AG09309 (cell line): ENCODE measurements at places on chromosomes 4 and X.
A peak's percentile ranks its signal among the peaks of the same experiment; 100 is the strongest.

GRCh38 chr4:128220286-128221235, 67.1 kb downstream of the PGRMC2 start:
- peak; percentile 37 for DNase-seq

- DNase-seq = no peak
These were observed 14.2 kb downstream of the ZNF518B start for GRCh38 chr4:10442976-10443375.

DNA sequence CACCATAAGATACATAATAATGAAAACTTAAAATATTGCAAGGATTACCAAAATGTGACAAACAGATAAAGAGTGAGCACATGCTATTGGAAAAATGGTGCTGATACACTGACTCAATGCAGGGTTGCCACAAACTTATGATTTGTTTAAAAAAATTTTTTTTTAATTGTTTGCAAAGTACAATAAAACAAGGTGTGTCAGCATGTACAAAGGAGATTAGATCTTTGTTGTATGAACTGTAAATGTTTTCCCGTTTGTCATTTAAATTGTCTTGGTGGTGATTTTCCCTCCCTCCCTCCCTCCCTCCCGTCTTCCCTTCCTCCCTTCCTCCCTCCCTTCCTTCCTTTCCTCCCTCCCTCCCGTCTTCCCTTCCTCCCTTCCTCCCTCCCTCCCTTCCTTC, 31.4 kb downstream of the ANXA5 start:
- no peak for DNase-seq

GRCh38 chr4:4559596-4559995, 17.7 kb upstream of the STX18 start:
- no peak for DNase-seq

- no peak for DNase-seq
These were observed 408.7 kb upstream of the ZFP42 start for GRCh38 chr4:187586892-187587291.

DNA sequence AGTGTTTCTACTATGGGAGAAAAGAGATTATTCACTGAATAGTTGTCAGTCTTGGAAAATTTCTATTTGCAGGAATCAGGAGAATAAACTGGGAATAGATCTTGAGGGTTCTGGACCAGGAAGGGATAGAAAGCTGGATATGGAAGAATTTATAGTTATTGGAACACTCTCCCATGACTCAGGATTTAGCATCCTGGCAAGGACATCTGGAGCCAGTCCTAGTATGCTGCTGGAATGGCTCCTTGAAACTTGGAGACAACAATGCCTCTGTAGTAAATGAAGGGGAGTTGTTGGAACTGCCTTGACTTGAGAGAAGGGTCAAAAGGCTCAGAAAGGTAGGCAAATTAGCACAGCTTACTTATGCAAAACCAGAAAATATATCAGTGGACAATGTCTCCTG, 23.5 kb upstream of the THOC2 start:
- no peak for DNase-seq

GRCh38 chrX:20224814-20225487, 41.8 kb downstream of the RPS6KA3 start:
- no peak for DNase-seq

- DNase-seq = no peak
These were observed 17.6 kb downstream of the ADRA2C start for GRCh38 chr4:3783693-3784306.

- DNase-seq = no peak
These were observed 2394.2 kb upstream of the AGA start for GRCh38 chr4:179836179-179837075.

DNA sequence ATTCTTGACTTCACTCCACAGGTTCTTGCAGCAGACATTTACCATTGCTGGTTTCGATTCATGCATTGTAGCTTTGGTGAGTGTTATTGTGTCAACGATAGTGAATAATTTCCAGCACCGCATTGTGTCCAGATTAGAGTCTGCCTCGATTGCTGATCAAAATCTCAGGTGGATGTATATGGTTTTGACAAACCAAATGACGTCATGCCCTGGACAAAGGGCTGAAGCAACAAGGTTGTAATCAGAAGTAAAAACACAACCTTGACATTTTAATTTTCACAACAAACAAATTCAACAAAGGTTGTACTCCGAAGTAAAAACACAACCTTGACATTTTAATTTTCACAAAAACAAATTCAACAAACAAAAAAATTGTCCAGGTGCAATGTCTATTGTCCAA, 81.1 kb upstream of the WWC2 start:
- DNase-seq = no peak

DNA sequence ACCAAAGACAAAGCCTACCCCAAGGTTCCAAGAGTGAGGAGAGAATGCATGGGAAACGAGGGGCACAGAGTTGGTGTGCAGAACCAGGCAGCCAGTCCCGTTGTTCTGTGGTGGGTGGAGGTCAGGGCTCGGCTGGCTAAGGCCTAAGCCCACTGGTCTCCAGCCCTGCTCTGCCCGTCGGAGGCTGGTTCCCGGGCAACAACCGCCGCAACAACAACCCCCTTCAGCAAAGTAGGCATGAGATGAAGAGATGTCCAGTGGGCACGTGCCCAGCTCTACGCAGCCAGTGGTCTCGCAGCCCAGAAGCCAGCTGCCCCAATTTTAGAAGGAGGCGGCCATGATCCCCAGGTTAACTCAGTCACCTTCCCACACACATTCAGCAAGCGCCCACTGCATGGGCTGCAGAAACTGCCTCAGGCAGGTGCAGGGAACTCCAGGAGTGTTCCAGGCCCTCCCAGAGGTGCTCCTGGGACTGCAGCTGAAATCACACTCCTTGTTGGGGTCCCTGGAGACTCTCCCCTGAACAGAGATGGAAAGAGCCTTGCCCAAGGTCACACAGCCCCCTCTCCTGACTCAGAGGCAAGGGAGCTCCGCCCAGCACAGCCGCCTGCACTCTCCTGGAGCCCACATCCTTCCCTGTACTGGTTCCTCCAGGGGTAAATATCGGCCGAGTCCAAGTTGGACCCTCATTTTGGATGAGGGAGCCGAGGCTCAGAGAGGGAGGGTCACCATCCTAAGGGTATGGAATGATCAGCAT, 25.4 kb upstream of the HTRA3 start:
- DNase-seq = no peak

DNA sequence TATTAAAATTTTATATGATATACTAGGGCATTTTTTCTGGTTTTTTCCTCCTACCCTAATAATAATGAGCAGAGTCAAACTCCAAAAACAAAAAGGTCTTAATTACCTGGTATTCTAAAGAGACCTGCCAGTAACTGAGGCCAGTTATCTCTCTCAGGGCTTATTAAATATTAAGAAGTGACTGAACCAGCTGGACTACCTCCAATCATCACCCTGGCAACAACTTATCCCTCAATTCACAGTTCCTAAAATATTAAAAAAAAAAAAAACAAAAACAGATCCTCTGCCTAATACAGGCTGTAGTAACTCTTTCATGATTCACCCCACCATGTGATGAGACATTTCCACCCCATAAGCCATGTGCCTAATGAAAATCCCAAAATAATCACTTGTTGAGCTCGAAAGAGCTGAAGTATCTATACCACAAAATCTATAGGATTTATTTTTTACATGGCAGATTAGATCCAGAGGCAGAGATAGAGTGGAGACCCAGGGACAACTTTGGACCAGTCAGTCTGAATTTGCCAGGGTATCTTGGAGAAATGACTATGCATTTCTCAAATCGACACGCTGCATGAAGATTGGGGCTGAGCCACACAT, 698.0 kb downstream of the FAT4 start:
- DNase-seq = no peak

DNA sequence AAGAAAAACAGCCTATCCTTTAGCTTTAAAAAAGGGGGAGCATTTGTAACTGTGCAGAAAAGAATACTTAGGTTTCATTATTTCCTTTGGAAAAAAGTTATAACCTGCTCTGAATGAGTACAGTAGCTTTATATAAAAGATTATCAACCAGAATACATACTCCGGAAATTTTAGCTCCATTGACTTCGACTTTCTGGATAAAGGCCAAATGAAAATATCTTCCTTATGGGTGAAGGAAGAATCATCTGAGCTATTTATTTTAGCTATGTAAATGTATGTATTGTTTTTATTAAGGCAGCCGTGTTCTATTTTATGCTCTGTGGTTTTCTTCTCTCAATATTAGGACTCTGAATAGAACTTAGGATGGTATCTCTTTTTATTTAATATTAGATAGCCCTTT, 69.0 kb upstream of the ETNPPL start:
- DNase-seq = no peak

DNA sequence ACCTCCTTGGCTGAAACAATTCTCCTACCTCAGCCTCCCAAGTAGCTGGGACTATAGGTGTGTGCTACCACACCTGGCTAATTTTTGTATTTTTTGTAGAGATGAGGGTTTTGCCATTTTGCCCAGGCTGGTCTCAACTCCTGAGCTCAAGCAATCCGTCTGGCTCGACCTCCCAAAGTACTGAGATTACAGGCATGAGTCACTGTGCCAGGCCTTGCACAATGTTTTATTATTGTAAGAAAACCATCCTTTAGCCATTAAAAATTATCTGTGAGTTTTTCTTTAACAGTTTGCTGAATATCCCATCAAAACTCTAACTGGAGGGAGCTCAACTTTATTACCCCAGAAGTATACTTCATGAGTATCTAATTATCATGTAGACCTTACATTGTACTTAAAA, 900.3 kb downstream of the PCDH7 start:
- peak; percentile 18 for DNase-seq

GRCh38 chr4:5385741-5386311, 322.5 kb downstream of the EVC2 start:
- DNase-seq = no peak

DNA sequence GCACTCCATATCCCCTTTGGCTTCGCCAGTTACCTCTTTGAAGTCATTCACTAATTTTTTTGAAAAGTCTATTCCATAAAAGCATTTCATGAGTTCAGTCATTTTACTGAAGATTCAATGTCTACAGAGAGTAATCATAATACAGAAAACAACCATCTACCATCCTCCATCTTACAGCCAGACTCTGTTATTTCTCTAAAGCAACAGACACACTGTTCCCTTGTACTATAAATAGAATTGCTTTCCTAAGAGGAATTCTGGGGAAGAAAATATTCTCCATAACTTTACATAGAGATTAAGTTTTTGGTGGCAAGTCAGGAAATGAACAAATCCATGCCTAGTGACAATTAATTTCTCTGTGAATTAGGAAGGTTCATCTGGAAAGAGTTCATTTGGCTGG, 37.0 kb downstream of the XK start:
- DNase-seq = no peak
